ENCODE measurements at places on chromosomes 16 and 17.

- DNase-seq: no peak
Measured at GRCh38 chr17:28549236-28550132, 2.9 kb downstream of the UNC119 start.

DNA sequence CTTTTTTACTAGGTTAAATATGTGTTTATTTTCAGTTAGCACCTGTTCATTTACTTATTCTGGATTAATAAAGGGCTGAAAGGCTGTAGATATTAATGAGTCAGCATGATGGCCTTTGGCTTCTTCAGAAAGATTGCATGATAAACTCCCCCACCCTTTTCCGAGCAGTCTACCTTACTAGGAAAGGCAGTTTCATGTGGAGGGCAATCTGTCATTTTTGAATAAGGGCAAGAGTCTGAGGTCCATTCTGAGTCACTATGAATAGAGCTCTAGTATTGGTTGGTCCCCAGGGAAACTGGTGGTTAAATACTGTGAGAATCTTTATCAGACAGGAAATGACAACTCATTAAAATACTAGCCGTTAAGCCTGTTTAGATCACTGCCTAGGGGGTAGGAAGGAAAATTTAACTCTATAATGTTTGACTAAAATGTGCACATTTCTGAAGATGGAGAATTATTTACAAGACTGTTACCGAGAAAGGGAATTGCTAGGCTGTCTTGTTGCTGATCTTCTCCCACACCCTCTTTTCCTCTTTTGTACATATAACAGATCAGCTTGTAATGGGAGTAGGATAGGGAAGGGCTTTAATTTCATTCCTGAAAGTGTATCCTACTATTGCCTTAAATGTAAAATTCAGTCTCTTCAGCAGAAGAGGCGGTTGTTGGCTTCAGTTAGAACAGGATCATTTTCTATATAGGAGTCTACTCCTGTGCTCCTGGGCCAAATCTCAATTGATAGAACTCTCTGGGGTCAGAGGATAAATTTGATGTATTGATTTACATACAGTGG lies 63.3 kb downstream of the TUBD1 start:
- DNase-seq: peak; percentile 8

DNA sequence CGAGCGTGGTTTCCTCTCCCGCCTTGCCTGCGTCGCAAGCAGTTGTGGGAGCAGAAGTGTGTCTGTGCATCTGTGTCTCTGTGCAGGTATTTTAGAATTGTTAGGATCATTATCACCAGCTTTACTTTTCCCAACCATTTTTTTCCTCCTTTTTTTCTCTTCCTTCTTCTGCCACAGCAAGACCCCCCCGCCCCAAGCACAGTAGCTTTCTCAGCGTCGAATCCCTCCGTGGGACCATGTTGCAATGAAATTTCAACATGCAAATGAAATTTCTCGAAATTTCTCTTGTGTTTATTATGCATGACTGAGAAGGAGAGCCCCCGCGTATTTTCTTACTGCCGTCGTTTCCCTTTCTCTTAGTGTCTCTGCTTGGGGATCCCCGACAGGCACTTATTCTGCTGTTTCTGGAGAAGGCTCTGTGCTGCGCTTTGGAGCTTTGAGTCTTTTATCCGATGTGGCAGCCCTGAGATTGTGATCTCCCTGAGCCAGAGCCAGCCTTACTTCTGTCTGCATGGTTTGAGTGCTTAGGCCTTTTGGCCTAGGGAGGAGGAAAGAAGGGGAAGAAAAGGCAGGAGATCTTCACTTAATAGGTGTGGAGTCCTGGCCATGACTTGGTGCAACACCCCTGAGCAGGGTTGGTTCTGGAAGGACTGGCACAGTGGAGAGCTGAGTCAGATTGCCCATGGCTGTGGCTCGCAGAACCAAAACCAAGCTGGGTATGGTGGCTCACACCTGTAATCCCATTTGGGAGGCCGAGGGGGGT lies 5.0 kb downstream of the ARMC7 start:
- no peak for DNase-seq

- DNase-seq: no peak
Measured at GRCh38 chr17:48134912-48135480, 27.4 kb downstream of the SNX11 start.

DNA sequence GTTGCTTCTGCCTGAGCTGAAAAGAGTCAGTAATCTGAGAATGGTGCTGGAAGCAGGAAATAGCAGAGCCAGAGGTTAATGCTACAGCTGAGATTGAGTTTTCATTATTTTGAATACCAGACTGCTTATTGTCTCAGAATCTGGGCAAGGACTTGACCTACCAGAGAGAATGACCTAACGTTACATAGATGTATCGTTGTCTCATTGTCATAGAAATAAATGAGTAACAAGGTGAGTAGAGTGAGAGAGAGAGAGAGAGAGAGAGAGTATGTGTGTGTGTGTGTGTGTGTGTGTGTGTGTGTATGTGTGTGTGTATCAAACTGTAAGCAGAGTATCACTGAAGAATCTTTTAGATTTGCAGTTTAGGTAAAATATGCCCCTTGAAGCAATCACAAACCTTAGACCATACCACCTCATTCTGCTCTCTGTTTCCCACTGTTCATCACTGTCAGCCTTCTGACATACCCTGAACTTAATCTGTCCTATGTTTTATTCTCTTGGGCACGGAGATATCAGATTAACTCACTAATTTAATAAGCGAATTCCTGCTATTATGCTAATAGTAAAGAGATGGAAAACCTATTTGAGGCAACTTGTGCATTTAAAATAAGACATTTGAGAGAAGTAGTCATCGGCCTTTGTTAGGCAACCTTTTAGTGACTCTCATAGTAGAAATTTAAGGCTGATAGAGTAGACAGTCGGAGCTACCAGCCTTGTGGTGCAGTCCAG lies 87.8 kb downstream of the CYB561 start:
- DNase-seq: no peak

GRCh38 chr17:19383681-19384470 lies 3.1 kb downstream of the MFAP4 start:
- no peak for DNase-seq

GRCh38 chr16:86481607-86482006 lies 28.7 kb upstream of the FOXF1 start:
- no peak for DNase-seq

DNA sequence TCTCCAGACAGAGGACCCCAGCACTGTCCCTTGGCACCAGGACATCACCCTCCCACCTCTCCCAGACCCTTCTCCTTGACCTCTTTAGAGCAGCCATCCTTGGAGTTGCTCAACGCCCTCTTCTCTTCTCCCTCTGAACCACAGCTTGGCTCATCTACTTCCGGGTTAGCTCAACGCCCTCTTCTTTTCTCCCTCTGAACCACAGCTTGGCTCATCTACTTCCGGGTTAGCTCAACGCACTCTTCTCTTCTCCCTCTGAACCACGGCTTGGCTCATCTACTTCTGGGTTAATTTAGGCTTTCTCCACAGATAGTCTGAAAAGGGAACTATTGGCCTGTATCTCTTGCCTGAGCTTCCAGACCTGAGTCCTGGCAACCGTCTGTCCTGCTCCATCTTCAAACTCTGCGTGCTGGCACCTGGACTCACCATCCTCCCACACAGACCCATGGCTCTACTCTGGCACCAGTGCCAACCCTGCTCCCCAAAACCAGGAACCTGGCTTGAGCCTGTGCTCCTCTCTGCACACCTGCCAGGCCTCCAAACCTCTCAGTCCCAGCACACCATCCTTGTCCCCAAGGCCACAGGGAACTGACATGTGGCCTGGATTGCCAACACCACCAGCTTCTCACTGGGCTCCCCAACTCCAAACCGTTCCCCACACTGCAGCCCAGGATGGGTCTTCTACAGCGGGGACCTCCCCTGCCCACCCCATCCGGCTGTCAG lies 25.3 kb upstream of the FAAP100 start:
- no peak for DNase-seq

GRCh38 chr16:78206623-78207223 lies 107.3 kb downstream of the WWOX start:
- no peak for DNase-seq

GRCh38 chr16:56874800-56875199 lies 9.8 kb downstream of the SLC12A3 start:
- no peak for DNase-seq

DNA sequence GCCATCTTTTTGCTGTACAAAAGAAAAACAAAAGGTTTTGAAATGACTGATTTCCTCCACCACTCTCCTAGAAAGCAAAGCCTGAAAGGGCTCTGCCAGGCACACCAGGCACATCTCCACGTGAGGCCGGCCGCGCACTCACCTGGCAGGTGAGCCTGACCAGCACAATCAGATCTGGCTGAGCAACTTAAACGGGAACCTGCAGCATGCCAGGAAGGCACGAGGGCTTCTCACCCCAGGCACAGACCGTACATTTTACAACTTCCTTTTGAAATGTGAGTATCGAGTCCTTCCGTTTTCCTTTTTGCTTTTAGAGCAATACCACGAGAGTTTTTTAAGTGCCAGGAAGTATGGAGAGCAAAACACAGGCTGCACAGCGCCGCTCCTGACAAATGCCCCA lies 22.5 kb downstream of the SLC38A10 start:
- DNase-seq: no peak

GRCh38 chr16:82892324-82892723 lies 265.6 kb downstream of the CDH13 start:
- no peak for DNase-seq

DNA sequence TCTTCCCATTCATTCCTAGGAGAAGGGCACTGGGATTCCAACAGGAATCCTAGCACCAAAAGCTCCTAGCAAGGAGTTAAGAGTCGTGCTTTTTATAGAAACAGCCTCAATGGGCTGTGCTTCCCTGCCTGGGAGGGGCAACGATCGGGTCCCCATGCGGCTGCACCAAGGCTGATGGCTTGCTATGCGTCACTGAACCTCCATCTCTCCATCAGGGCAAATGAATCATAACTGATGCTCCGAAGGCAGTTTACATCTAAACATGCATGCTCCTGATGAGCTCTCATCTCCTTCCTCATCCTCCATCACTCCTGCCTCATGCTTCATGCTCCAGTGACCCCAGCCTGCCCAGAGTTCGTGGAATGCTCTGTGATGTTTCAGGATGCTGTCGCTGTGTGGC lies 270.5 kb downstream of the FOXL1 start:
- no peak for DNase-seq

DNA sequence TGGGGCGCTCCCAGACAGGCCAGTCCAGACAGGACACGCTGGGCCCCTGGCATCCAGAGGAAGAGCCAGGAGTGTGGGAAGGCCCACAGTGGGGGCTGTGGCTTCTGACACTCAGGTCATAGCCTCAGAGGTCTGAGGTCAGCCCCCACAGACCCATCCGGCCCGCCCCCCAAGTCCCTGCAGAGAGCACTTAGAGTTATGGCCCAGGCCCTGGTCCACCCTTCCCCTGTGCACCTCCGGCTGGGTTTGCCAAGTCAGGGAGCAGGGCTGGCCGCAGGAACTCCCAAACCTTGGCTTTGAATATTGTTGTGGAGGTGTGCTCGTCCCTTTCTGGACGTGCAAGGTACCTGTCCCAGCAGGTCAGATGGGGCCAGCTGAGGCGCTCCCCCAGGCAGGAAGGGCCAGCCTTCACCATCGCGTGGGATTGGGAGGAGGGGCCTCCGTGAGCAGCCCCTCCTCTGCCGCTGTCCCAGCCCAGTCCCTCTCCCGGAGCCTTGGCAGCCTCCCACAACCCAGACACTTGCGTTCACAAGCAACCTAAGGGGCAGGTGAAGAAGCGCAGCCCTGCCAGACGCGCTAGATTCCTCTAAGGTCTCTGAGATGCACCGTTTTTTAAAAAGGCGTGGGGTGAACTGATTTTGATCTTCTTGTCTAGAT lies 74.6 kb downstream of the SOCS1 start:
- DNase-seq: no peak

DNA sequence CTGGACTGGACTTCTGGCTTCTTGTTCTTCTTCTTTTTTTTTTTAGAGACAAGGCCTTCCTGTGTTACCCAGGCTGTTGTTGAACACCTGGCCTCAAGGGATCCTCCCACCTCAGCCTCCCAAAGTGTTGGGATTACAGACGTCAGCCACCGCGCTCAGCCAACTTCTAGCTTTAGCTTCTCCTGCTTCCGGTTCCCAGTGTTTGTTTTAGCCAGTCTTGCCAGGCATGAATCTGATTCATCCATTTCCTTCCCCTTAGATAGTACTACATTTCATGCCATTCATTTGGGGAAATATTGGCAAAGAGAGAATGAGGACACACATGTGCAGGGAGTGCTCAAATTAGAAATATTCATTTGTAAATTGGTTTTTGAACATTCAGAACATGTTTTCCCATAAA lies 12.1 kb upstream of the NDUFAB1 start:
- DNase-seq: no peak

DNA sequence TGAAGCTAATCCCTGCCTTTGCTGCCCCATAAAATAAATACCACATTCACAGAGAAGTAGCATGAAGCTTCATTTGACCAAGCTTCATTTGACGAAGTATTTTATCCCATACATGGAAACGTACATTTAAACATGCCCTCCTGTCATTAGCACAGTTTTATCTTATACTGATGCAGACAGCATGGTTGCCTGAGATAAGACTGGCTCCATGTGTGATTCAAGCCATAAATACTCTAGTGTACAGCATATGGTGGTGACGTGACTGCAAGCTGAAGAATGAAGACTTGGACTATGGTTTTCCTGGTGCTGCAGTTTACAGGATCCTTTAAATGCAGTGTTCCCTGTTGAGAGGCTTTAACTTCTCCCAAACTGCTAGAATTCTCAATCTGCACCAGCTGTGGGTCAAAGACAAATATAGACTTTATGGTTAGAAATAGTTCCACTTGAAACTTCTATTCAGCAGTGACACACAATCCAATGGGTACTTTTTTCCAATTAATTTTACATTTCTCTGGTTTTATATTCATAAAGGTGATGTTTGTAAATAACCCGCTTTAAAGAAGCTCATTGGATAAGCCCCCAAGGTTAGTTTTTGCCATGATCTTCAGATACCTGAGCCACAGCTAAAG lies 64.9 kb downstream of the CYB561 start:
- no peak for DNase-seq

Data from NCI-H187 treated with DMSO at 0.1 percent for 48 hours (cell line).